Calu3 (cell line): ENCODE measurements at places on chromosomes 11 and 22. TPM values are rescaled to one million over a fixed set of nuclear protein-coding genes. Genes with fewer than 3 reads are reported as not detected.

ZNF74 gene
- 11.1 and 15.2 TPM in 2 replicates for total RNA-seq

BLID gene
- not detected in 2 replicates for total RNA-seq

CHST1 gene
- total RNA-seq = not detected in 2 replicates

MRGPRX4 gene
- total RNA-seq = not detected in 2 replicates

CRYBB3 gene
- total RNA-seq = 1.4 and 1.8 TPM in 2 replicates

AGBL2 gene
- 3.2 and 6.1 TPM in 2 replicates for total RNA-seq

RAG2 gene
- not detected in 2 replicates for total RNA-seq

SLC22A8 gene
- total RNA-seq = not detected in 2 replicates

TRPT1 gene
- total RNA-seq = 43.1 TPM in 2 replicates

SF3B2 gene
- total RNA-seq = 167 and 173 TPM in 2 replicates

DDI1 gene
- total RNA-seq = not detected in 2 replicates
